ENCODE measurements at places on chromosomes 7 and 10. TPM values are rescaled to one million over a fixed set of nuclear protein-coding genes. Genes with fewer than 3 reads are reported as not detected.

DNA sequence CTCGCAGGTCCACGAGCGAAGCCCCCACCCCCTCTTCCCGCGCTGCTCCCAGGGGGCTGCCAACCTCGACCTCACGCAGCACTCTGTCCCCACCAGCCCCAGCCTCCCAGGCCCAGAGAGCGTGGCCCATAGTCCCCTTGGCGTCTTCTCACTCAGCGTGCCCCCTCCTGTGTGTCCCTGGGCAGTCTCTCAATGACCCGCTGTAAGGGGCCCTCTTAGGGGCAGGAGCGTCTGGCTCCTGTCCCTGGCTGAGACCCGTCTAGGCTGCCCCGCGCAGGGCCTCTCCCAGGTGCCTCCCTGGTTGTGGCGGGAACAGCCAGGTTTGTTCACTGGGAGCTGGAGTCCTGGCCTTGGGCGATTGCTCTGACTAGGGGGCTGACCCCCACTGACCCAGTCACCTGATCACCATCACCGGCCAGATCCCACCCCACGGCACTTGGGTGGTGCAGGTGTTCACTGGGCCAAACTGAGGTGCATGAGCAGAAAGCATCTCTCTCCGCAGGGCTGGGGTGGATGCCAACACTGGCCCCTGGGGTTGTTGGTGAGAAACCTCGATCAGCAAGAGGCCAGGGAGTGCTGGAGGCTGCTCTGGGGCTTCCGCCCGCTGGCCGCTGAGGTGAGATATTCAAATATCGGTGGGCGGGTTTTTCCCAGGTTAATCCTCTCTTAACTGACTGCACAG lies 12.6 kb upstream of the WDFY4 start:
- DNase-seq = no peak

DNA sequence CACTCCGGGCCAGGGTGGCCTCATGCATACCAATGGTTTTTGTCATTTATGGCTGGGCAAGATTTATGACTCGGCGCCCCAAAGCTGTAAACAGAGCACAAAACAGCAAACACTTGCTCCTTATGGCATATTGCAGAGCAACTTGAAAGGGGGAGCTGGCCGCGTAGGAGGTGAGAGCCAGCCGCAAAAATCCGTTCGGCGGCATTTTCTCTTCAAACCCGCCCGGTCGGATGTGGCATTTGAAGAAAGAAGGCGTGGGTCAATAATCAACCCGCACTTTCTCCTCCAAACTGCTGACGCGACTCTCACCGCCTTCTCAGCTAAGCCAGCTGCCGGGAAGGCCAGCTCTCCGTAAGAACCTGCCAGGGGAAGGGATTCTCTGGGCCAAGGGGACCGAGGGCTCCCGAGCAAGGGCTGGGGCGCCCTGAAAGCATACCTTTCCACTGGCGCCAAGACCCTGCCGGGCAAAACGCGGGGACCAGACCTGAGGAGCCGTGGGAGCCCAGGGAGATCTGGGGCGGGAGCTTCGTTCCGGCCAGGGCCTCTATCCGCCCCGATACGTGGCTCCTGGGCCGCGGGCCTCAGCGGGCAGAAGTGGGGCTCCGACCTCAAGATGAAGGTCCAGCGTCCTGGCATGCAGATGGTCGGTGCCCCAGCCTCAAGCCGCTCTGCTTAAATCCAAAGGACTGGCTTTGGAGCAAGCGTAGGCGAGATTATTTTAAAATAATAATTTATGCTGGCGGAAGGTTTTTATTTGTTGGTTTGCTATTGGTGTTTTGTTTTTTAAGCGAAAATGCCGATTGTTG lies 12.9 kb upstream of the HOXA2 start:
- no peak for DNase-seq

GRCh38 chr10:49689882-49690510 lies 10.5 kb downstream of the C10orf53 start:
- DNase-seq = no peak

DNA sequence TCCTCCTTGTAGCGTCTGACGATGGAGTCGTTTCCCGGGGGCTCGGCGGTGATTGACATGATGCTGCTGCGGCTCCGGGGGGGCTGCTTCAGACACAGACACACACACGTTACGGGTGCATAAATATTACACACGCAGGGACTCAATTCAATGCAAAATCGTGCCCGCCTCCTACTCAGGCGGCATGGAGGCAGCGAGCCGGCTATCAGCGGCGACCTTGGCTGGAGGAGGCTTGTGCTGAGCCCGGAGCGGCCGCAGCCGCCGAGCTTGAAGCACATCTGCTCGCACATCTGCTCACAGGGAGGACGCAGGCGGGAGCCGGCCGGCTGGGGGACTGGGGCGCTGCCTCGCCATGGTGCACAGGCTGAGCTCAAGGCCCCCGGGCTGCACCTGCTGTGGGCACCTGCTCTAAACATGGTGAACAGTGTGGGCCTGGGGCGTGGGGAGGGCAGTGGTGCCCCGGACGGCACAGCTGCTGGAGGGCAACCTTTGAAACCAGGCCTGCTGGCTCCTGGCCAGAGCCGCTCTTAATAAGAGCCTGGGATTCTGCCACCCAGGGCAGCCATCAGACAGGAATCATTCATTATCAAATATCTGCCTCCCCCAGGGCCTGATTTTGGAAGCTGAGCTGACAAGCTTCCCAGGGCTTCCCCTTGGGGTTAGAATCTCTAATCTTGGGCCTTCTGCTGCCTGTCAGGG lies 84.7 kb upstream of the GNA12 start:
- no peak for DNase-seq

GRCh38 chr10:42177077-42177792 lies 461.1 kb downstream of the ZNF33B start:
- no peak for DNase-seq

GRCh38 chr10:120998782-120999285 lies 147.7 kb downstream of the WDR11 start:
- DNase-seq = no peak

The ITPRID1 gene
- total RNA-seq = not detected

The CPEB3 gene
- 1.1 TPM for total RNA-seq

The SPDYE5 gene
- total RNA-seq = not detected

The PRF1 gene
- not detected for total RNA-seq

The JMJD1C gene
- total RNA-seq = 29.1 TPM

The SPDYE2B gene
- total RNA-seq = not detected

The ZPBP gene
- total RNA-seq = not detected

The OSBPL3 gene
- 3.6 TPM for total RNA-seq

The TAS2R41 gene
- not detected for total RNA-seq

All from G401 (cell line).